SJSA1 (cell line): ENCODE measurements at places on chromosomes 5 and 9.
A peak's percentile ranks its signal among the peaks of the same experiment; 100 is the strongest.

- H3K4me1 ChIP-seq, result no peaks in the 10 kb centered on the region
- H3K27me3 ChIP-seq, result no peaks in the 10 kb centered on the region
- H3K27ac ChIP-seq, result no peak overlapping the region
- DNase-seq, result no peak
- H3K4me3 ChIP-seq, result no peak overlapping the region
Measured at GRCh38 chr9:25418974-25419373, 259.3 kb downstream of the TUSC1 start.

DNA sequence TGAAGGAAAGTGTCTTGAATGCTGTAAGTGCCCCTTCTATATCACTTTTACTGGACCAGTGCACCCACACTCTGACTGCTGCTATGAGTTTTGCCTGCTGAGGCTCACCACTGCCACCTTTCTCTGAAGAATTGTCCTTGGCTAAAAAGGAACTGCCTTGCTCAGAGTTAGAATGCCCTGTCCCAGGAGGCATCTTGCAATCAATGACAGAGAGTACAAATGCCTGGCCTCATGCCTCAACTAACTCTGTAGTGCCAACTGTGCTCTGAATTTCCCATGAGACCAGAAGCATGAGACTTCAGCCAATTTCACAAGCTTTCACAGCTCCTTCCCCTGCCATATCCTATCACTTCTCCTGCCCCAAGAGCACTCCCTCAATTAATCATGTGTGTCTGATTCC lies 569.7 kb downstream of the ZNF608 start:
- H3K36me3 ChIP-seq, result no peaks in the 10 kb centered on the region
- no peaks in the 10 kb centered on the region for H3K27me3 ChIP-seq
- peaks cover 9% of the 10 kb centered on the region; the same call in 1 of the 2 replicates for H3K4me1 ChIP-seq
- no peak for DNase-seq
- H3K4me3 ChIP-seq, result no peak overlapping the region

DNA sequence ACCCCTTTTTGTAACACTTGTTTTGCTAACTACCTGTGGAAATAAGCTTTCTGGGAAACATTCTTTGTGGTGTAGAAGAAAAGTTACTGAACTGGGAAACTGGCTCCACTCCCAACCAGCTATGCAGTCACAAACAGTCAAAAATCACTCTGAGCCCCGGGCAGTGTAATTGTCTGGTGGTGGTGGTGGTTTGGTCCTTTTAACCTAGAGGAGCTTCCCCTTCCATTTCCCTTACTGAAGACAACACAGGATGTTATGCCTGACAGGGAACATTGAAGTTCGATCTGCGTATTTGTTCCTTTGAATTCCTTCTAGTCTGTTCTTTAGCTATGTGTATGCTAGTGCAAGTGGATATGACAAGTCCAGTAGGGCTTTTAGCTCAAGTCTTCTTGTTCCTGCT lies 56.8 kb upstream of the TBCA start:
- H3K27ac ChIP-seq, result no peak overlapping the region
- H3K36me3 ChIP-seq, result no peaks in the 10 kb centered on the region
- DNase-seq, result no peak
- H3K27me3 ChIP-seq, result peaks cover 21% of the 10 kb centered on the region
- H3K4me1 ChIP-seq, result no peaks in the 10 kb centered on the region
- H3K4me3 ChIP-seq, result no peak overlapping the region

- no peak for DNase-seq
- peaks cover 11% of the 10 kb centered on the region for H3K4me1 ChIP-seq
- no peaks in the 10 kb centered on the region for H3K36me3 ChIP-seq
- peak overlapping the region; percentile 57 for H3K4me3 ChIP-seq
Measured at GRCh38 chr5:108728566-108729241, 19.0 kb upstream of the FER start.

GRCh38 chr5:174185506-174185905 lies 140.0 kb downstream of the NSG2 start:
- H3K27ac ChIP-seq, result no peak overlapping the region
- H3K36me3 ChIP-seq, result no peaks in the 10 kb centered on the region
- H3K27me3 ChIP-seq, result no peaks in the 10 kb centered on the region; the same call in 1 of the 2 replicates
- no peak for DNase-seq
- no peak overlapping the region for H3K4me3 ChIP-seq

- no peaks in the 10 kb centered on the region for H3K36me3 ChIP-seq
- H3K27ac ChIP-seq, result no peak overlapping the region
- no peaks in the 10 kb centered on the region for H3K27me3 ChIP-seq
- H3K4me1 ChIP-seq, result peaks cover 19% of the 10 kb centered on the region
- no peak overlapping the region for H3K4me3 ChIP-seq
Measured at GRCh38 chr5:38339446-38339845, 81.1 kb downstream of the EGFLAM start.

DNA sequence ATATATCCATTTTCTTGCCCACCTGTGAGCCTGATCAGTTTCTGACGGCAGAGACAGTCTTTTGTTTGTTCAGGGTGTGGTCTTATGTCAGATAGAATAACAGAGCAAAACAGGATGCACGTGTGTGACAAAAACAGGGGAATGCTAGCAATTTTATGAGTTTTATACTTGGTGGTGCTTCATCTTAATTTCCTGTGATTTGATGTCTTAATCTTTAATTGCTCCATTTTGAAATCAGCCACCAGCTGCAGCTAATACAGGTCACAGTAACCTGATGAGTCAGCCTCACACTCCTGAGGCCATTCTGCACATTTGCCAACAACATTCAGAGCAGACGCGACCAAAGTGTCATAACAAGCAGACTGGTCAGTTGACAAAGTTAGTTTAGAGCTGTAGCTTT lies 42.3 kb upstream of the JMY start:
- no peaks in the 10 kb centered on the region for H3K27me3 ChIP-seq
- H3K4me3 ChIP-seq, result no peak overlapping the region
- H3K4me1 ChIP-seq, result no peaks in the 10 kb centered on the region
- no peaks in the 10 kb centered on the region for H3K36me3 ChIP-seq
- DNase-seq, result no peak
- no peak overlapping the region for H3K27ac ChIP-seq

DNA sequence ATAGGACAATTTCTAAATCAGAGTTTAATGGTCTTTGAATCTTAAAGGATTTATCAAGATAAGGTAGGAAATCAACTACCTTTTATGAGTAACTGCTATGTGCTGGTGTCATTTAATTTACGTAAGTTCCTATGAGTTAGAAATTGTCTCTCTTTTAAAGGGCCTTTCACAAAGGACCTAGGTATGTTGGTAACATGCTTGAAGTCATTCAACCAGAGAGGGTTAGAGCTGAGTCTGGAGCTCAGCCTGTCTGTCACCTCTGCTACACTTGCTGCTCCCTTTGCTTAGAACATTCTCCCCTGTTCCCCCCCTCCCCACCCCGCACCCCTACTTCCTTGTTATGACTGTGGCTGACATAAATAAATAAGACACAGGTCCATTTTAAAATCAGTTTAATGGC lies 190.3 kb upstream of the SEMA6A start:
- no peaks in the 10 kb centered on the region for H3K36me3 ChIP-seq
- no peak overlapping the region for H3K4me3 ChIP-seq
- DNase-seq, result no peak
- no peaks in the 10 kb centered on the region for H3K27me3 ChIP-seq

DNA sequence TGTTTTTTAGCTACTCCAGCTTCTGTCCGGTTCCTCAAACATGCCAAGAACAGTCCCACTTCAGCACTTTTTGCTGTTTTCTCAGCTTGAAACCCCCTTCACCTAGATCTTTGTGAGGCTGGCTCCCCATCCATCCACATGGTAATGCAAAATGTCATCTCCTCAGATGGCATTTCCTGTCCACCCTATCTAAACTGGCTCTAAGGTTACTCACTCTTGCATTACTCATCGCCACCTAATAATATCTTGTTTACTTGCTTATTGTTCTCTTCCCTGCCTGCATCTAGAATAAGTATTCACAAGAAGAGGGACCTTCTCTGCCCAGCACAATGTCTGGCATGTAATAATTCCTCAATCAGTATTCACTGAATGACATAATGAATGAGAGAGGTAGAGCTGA lies 220.1 kb downstream of the FAM114A2 start:
- H3K36me3 ChIP-seq, result no peaks in the 10 kb centered on the region
- DNase-seq, result peak; percentile 37
- peaks cover 23% of the 10 kb centered on the region for H3K4me1 ChIP-seq
- no peaks in the 10 kb centered on the region for H3K27me3 ChIP-seq
- no peak overlapping the region for H3K4me3 ChIP-seq

DNA sequence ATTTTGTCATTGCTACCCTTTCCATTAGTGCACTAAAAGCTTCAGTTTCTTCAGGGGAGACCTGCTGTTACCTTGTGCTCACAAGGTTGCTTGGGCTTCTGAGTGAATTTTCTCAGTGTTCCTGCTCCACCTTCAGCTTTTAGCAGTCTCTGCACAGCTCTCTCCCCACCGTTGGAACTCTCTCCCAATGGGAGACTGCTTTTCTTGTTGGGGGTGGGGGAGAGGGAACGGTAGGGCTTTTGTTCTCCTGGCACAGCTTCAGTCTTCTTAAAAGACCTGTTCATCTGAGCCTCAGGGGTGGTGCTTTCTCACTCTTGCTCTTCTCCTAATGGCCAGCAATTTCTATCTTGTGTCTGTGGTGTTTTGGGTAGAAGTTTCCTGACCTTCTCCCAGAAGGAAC lies 915.7 kb downstream of the EFNA5 start:
- H3K4me3 ChIP-seq, result no peak overlapping the region
- H3K4me1 ChIP-seq, result no peaks in the 10 kb centered on the region
- no peaks in the 10 kb centered on the region for H3K27me3 ChIP-seq
- H3K27ac ChIP-seq, result no peak overlapping the region
- DNase-seq, result no peak

GRCh38 chr5:157290981-157291711 lies 25.2 kb downstream of the CYFIP2 start:
- H3K4me1 ChIP-seq, result peaks cover 16% of the 10 kb centered on the region
- H3K4me3 ChIP-seq, result no peak overlapping the region
- H3K27me3 ChIP-seq, result no peaks in the 10 kb centered on the region
- H3K36me3 ChIP-seq, result no peaks in the 10 kb centered on the region
- no peak overlapping the region; the same call in 1 of the 2 replicates for H3K27ac ChIP-seq

DNA sequence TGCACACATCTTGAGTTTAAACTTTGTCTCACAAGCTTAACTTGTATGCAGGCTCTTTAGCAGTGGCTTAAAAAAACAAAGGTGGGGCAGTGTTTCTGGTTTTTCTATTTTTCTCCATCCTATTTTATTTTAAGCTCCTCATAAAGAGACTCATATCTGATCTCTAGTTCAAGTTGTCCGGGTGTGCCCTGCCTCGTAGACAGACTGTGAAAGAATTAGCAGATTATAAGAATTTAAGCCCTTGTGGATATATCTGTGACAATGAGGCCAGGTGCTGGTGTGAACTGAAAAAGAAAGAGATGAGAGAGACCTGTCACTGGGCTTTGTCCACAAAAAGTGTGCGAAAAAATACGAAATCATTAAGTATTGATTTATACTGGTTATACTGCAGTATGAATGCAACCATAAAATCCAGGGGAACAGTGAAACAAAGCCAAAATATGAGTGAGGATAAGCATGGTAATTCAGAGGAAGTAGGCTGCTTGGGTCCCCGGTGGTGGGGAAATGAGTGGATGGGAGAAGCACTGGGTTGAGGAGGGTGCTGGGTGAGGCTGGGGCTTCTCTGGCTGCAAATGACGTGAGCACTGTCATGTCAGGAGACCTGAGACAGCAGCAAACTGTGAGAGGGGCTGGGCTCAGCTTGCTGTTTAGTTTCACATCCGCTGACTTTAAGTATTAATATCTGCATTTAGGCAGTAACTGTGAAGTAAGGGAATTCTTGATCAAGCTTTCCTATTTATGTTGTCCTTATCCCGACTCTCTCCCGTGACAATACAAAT lies 179.7 kb upstream of the ANKRD55 start:
- peaks cover 33% of the 10 kb centered on the region for H3K4me1 ChIP-seq
- H3K27ac ChIP-seq, result no peak overlapping the region
- no peaks in the 10 kb centered on the region for H3K27me3 ChIP-seq
- no peaks in the 10 kb centered on the region for H3K36me3 ChIP-seq
- no peak for DNase-seq

GRCh38 chr5:16600397-16600796 lies 16.4 kb downstream of the RETREG1 start:
- no peaks in the 10 kb centered on the region for H3K36me3 ChIP-seq
- no peak overlapping the region for H3K4me3 ChIP-seq
- peaks cover 29% of the 10 kb centered on the region; the same call in 1 of the 2 replicates for H3K27me3 ChIP-seq
- H3K27ac ChIP-seq, result no peak overlapping the region
- DNase-seq, result no peak

DNA sequence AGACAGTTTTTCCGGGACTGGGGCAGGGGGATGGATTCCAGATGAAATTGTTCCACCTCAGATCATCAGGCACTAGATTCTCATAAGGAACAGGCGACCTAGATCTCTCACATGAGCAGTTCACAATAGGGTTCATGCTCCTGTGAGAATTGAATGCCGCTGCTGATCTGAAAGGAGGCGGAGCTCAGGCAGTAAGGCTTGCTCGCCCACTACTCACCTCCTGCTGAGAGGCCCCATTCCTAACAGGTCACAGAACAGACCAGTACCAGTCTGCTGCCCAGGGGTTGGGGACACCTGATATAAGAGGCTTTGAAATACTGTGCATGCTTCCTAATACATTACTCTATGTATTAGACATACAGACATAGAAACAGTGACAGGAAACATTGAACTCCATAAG lies 41.1 kb downstream of the PTPRD start:
- H3K4me1 ChIP-seq, result no peaks in the 10 kb centered on the region
- DNase-seq, result no peak
- no peak overlapping the region for H3K27ac ChIP-seq
- H3K27me3 ChIP-seq, result no peaks in the 10 kb centered on the region

DNA sequence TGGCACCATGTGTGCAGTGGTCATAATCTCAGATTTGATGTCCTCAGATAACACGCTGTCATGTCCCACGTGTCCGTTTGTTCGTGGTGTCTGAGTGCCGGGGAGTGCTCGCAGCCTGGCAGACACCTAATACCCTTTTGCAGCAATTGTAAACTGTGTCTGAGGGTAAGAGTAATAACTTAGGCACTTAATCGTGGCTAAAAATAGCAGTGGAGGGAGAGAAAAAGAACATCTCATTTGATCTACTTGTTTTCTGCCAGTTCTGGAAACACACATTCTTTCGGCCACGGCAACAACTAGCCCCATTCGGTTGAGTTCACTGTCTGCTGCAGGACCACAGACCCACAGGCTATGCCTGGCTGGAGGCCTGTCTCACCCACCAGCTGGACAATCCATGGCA lies 16.5 kb downstream of the ADCY2 start:
- H3K27ac ChIP-seq, result no peak overlapping the region
- no peak for DNase-seq
- no peak overlapping the region for H3K4me3 ChIP-seq
- H3K27me3 ChIP-seq, result no peaks in the 10 kb centered on the region
- H3K36me3 ChIP-seq, result no peaks in the 10 kb centered on the region

GRCh38 chr5:112013660-112014059 lies 256.7 kb upstream of the NREP start:
- H3K36me3 ChIP-seq, result no peaks in the 10 kb centered on the region
- H3K4me3 ChIP-seq, result no peak overlapping the region
- no peaks in the 10 kb centered on the region for H3K27me3 ChIP-seq

DNA sequence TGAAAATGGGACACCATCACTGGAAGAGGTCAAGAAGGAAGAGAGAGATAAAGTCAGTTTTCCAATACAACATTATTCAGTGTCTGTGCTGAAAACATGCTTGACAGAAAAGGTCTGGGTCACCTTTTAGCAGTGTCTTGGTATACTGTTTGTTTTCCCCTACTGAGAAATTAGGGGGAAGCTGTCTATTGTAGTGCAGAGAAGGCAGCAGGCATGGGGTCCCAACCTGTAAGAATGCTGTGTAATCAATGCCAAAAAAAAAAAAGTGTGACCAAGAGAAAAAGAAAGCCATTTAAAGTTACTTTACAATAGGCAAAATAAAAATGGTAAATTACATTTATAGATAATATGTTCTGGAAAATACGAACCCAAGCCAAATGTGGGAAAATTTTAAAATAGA lies 139.3 kb downstream of the RAB3C start:
- H3K27me3 ChIP-seq, result no peaks in the 10 kb centered on the region
- H3K27ac ChIP-seq, result no peak overlapping the region
- H3K4me1 ChIP-seq, result no peaks in the 10 kb centered on the region
